Activated CD4-positive, alpha-beta T cell treated with anti-CD3 and anti-CD28 coated beads for 1 hour (primary cell): ENCODE measurements at places on chromosomes 3 and 15.

DNA sequence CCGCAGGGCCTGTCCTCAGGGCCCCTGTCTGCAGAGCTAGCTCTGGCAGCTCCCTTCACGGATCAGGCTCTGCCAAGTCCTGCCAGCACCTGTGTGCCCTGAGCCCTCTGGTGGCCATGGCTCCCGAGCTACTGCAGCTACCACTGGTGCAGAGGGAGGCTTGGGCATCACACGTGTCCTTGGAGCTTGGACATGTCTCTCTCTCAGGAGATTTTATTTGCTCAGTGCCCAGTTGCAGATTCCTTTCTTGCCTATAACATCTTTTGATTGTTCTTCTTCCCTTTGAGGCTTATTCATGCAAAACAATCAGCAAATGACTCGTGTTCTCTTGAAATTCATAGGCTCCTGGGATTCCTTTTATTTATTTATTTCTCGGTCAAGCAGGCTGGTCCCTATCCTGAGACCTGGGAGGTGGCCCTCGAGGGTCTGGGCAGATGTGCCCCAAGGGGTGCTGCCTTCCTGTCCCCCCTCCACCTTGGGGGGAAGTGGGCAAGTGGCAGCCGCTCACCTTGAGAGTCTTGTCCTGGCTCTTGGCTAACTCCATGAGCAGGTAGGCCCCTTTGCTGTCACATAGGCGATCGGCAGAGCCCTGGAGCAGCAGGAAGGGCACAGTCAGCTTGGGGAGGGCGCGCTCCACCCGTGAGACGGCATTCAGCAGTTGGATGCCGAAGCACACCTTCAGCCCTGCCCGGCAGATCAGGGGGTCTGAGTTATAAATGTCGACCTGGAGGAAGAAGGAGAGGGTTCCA, 21.9 kb downstream of the ABTB1 start:
- DNase-seq, result peak; percentile 31

- DNase-seq, result no peak
Measured at GRCh38 chr3:126370055-126370454, 12.8 kb upstream of the KLF15 start.

DNA sequence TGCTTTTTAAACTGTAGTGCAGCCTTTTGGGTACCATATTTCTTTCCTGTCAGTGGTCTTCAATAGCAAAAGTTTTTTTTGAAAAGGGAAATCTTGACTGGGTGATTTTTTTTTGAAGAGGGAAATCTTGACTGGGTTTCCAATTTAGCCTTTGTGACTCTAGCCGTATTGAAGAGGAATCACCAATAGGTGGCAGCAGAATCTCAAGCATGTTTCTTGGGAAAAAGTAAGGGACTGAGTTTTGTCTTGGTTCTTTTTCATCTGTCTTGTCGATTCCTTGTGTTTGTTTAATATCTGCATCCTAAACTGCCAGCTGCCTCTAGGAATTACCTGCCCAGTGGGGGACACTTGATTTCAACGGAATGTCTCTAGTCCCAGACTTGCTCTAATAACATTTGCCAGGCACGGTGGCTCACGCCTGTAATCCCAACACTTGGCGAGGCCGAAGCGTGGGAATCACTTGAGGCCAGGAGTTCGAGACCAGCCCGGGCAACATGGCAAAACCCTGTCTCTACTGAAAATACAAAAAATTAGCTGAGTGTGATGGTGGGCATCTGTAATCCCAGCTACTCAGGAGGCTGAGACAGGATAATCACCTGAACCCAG, 89.2 kb downstream of the RBPMS2 start:
- DNase-seq, result no peak

DNA sequence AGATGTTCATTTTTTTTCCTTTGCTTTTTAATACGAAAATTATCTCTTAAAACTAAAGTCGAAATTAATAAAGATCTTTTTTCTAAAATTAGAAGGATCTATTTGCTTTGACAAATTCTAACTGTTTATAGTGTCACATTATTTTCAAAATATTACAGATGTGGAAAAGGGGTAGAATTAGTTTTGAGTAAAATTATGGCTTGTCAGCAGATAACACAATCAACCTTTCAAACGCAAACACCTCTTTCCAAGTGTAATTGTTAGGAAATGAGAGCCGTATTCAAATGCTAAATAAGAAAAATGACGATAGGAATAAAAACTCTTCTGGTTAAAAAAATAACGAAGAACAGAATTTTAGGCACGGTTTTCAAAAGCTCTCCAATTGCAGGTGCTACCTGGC, 704.7 kb downstream of the NLGN1 start:
- no peak for DNase-seq

DNA sequence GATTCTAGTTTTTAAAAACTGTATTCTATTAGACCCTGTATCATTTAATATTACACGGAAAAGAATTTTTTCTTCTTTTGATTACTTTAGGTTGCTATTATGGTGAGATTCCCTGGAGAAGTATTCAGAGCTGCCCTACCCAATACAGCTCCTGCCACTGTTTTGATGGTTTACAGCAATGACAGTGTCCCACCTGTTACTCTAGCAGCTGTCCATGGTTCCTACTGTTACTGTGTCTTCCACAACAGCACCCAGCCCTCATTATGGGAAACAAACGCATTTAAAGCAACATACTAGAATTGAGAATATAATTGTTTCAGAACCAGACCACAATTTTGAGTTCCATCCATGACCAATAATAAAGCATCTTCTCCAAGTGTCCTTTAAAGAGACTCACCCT, 450.7 kb downstream of the SHQ1 start:
- DNase-seq, result no peak

DNA sequence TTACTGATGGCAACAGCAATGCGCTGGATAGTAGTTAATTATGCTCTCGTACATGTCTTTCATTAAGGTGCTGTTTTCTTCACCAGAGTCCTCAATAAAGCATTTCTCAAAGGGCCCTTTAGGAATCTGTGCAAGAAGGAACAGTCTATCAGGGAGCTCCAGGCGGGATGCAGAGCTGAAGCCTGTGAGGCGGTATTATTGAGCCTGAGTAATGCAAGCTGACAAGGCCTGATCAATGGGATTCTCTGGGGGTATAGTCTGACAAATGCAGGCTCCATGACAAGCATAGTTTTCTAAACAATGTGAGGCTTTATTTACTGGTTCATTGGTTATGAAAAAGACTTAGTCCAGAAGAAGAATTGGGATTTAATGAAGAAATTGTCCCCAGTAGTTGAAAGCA, 530.9 kb upstream of the CBLB start:
- no peak for DNase-seq

DNA sequence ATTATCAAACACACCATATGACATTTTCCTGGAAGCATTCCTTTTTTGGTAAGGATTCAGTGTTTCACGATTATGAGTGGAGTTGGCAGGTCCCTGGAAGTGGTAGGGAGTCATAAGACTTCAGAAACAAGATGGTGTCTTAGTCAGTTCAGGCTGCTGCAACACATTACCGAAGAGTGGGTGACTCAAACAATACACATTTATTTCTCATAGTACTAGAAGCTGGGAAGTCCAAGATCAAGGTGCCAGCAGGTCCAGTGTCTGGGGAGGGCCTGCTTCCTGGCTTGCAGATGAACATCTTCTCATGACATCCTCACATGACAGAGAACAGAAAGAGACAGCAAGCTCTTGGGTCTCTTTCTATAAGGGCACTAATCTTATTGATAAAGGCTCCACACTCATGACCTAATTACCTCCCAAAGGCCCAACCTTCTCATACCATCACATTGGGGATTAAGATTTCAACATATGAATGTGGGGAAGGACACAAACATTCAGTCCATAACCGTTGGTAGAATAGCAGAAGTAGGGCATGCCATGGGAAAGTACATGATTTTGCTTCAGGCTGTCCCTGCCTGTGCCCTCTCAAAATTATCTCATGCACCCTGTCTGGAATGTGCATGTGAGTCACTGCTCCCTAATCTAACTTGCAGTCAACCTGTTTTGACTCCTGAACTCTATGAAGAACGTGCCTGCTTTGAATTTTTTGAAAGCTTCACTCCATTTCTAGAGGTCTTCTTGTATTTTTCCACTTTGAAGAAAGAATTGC, 72.5 kb downstream of the GTPBP8 start:
- no peak for DNase-seq

GRCh38 chr15:71103102-71103676, 12.1 kb upstream of the THSD4 start:
- DNase-seq, result no peak

- no peak for DNase-seq
Measured at GRCh38 chr3:52372822-52373504, 56.8 kb downstream of the DNAH1 start.

DNA sequence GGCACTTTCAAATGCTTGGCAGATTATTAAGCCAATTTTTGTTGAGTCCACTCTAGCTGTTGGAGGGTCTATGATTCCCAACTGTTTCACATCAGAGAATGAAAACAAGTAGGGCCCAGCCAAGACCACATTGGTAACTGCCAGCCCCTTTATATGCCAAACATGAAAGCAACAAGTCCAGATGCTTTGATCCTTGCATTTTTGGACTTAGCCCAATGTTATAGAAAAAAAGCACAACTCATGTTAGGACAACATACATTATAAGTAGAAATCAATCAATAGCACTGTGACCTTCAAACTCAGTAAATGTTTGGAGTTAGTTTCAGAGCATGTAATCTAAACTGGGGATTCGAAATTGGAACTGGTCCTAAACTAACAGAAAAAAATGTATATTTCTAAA, 674.7 kb downstream of the MECOM start:
- no peak for DNase-seq

DNA sequence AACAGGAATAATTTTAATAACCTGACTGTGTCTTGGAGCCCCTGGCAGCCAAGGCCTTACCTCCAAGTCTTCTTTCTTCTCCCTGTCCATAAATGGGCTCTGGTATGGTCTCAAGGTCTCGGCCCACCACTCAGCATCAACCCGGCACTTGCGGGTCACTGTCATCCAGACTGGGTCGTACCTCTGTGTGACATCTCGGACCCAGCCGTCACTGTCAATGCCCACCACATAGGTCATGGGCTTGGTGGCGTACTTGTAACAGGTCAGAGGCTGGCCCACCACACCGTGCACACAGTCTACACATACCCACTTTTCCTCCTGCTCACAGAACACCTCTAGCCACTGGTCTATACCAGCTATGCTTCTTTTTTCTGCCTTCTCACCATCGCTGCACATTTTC, 20.4 kb downstream of the XPC start:
- DNase-seq, result no peak

GRCh38 chr15:82880704-82881103, 71.3 kb downstream of the WHAMM start:
- no peak for DNase-seq

DNA sequence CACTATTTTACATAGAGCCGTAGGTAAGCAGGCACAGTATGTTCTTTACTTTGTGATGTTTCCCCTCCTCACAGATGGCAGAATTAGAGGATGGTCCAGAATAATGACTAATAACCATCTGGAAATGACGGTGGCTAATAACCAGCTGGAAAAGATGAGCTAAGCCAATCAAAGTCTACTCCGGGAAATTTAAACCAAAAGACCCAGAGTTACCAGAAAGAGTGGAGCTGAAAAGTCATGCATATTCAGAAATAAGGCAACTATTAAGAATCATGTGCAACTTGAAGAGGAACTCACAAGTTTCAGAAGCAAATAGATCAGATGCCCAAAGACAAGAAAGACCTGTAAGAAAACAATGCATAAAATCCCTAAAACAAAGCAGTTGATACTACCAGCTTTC, 33.6 kb downstream of the DMXL2 start:
- DNase-seq, result no peak

DNA sequence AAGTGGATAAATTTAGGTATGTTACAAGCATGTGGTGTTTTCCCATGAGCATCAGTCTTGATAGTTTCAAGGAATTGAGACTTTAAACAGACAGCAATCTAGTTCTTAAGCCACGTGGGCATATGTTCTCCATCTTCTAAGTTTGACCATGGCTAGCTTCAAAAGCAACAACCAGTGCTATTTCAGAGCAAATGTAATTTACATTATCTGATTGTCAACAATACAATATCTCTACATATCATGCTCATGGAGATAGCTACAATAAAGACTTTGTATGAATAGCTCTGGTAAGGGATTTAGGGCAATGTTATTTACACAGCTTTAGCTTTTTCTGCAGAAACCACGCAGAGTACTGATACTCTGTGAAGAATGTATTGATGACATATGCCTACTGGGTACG, 38.8 kb upstream of the PDZRN3 start:
- no peak for DNase-seq

DNA sequence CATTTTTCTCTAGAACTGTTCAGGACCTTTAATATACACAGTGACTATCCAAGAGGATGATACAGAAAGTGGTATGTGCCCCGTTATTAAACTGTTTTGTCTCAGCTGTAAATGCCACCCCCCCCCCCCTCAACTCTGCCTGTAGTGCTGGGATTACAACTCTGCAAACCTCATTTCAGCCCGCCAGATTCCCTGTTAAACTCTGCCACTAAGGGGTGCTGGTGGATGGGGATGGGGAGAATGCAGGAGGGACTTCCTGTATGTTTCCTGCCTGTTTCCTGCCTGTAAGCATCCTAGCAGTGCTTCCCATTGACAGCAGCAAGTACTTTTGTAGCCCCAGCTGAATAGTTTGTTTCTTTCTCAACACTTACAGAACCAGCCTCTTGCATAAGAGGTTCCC, 301.7 kb upstream of the RORA start:
- no peak for DNase-seq

DNA sequence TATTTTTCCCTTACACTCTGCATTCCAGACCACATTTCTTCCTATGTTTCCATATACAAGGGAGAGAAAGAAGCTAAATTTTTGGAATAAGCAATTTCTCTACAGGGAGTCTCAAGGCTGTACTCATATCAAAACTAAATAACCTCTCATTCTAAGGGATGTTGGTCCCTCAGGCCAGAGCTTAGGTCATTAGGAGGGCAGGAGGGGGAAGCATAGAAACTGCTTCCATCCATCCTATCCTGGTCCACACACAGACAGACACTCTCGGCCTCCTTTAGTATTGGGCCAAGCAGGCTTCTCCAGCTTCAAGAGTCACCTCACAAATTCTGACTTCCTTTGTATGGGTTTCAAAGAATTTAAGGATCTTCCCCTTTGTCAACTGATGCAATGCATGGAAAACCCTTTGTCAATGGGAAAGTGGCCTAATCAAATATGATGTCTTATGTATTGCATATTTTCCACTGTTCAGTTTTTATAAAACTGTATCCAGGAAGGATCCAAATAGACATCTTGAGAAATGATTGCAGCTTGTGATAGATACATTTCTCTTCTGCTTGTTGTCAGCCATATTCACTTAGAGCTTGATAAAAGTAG, 140.7 kb upstream of the RARB start:
- DNase-seq, result no peak

GRCh38 chr3:59920822-59921221, 871.0 kb upstream of the CFAP20DC start:
- no peak for DNase-seq

- DNase-seq, result no peak
Measured at GRCh38 chr15:29805043-29805707, 17.1 kb downstream of the TJP1 start.

GRCh38 chr3:183435661-183436060, 7.2 kb upstream of the MCF2L2 start:
- DNase-seq, result no peak

GRCh38 chr3:159605101-159605500, 383.5 kb upstream of the IL12A start:
- no peak for DNase-seq
